ENCODE measurements at places on chromosomes 5 and 9.
A peak's percentile ranks its signal among the peaks of the same experiment; 100 is the strongest.

- peak; percentile 61 for DNase-seq
Measured at GRCh38 chr5:96930058-96930457, 5.8 kb upstream of the LNPEP start.

GRCh38 chr9:70119786-70120185, 76.1 kb downstream of the MAMDC2 start:
- DNase-seq = no peak

GRCh38 chr9:34636791-34637355, 714 bp downstream of the SIGMAR1 start:
- peak; percentile 43 for DNase-seq

GRCh38 chr9:27442464-27442863, 81.6 kb upstream of the IFNK start:
- DNase-seq = no peak

DNA sequence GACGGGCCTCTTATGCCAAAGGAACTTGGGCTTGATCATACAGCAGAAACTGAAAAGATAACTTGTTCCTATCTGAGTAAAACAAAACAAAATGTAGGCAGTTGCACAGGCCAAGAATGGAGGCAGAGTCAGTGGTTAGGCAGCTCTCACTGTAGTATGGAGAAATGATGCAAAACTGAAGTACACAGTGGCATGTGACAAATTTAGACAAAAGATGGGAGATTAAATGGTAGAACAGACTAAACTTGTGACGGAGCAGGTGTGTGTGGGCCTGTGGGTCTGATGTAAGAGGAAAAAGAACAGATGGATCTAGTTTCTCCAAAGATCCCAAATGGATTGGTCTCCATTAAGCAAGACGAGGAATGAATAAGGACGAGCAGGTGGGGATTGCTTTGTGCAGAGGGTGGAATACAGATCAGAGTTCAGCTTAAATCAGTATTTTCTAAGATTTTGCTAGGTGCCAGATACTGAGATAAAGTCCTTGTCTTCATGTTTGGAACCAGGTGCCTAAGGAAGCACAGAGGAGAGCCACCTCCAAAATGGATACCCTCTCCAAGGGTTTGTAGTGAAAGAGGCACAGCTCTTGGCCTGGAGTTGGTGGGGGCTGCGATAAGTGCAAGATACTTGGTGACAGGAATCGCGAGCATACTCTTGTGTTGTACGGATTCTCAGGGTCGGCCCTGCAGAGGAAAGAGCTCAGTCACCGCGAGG, 722 bp upstream of the DCP2 start:
- DNase-seq = no peak

GRCh38 chr5:74367934-74368333, 272.6 kb downstream of the ENC1 start:
- no peak for DNase-seq

DNA sequence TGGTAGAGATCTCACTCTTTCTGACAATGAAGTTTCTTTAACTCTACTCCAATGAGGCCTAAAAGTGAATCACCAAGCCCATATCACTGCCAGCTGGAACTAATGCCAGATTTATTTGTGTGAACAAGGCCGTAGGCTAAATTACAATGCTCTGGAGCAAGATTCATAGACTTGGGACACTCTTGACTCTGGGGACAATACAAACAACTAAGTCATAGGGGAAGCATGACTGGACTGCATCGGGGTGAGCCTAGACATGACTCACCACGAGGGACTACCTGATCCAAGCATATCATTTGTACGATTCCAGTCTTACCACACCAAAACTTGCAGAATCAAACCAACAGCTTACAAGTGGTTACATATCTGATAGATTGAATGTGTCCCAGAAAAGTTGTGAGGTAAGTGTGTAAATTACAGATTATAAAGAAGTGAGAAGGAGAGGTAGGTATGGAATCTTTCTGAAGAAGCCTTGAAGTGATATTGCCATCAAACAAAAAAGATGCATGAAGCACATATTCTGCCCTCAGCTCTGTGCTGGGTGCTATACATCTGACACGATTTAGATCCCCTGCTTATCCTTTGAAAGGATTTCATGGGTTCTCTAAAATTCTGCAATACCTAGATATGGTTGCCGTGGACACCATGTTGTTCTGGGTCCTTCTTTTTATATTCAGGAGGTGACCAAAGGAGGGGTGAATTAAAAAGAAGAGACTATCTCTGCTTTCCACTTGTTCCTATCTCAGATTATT, 199.3 kb upstream of the PDE4D start:
- DNase-seq = no peak

- no peak for DNase-seq
Measured at GRCh38 chr9:84742261-84742660, 72.7 kb downstream of the NTRK2 start.

- DNase-seq = peak; percentile 100
Measured at GRCh38 chr9:6054280-6055099, 39.1 kb upstream of the RANBP6 start.

DNA sequence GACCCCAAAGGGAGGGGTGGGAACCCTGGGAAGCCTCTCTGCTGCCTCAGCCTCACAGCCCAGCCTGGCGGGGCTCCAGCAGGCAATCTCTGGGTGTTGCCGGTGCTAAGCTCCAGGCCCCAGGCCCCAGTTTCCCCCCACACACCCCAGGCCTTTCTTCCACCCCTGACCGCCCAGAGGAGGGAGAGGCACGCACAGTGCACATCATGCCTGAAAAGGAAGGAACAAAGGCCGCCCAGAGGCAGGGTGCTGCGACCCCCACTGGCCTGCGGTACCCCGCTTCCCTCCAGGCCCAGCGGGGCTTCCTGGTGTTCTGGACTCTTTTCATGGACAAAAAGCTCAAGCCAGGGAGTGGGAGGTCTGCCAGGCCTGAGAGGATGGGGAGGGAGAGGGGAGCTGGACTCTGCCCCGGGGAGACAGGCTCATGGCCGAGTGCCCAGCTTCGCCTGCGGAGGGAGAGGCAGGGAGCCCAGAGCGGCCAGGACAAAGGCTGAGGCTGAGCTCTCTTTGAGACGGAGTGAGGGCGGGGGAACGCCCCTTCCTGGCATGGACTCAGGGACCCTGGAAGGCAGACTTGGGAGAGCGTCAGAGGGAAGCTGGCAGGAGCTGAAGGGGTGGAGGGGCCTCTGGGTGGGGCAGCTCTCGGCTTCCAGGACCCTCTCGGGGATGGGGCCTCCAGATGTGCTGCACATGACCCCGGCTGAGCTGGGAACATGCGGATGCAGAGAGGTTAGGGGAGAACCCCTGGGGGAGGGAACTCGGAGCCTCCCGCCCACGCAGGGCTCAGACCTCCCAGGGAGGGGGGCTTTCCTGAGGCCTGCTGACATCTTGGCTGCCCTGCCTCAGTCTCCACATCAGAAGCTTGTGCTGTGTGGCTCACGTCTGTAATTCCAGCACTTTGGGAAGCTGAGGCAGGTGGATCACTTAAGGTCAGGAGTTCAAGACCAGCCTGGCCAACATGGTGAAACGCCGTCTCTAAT, 1.8 kb upstream of the ENTPD2 start:
- DNase-seq = no peak

DNA sequence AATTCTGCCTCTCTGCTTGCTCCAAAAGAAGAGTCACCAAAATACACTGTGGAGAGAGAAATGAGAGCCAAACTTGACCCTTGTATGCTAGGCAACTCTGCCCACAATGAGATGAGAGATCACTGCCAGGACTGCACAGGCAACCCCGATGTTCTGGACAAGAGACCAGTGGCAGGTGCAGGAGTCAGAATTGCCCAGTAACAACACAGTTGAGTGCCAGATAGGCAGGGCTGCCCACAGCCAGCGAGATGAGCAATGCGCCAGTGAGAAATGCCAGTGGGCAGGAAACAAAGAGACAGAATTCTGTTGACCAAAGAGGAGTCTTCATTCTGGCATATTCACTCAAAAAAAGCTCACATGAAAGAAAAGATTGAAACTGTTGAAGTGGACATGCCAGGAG, 570.7 kb downstream of the CAAP1 start:
- no peak for DNase-seq

GRCh38 chr5:142621227-142621626, 64.7 kb downstream of the FGF1 start:
- DNase-seq = no peak

GRCh38 chr5:158718738-158719505, 380.8 kb downstream of the EBF1 start:
- peak; percentile 6 for DNase-seq

- DNase-seq = no peak
Measured at GRCh38 chr9:113654605-113655428, 191.3 kb downstream of the RGS3 start.
